ENCODE measurements at places on chromosomes 4 and X.
A peak's percentile ranks its signal among the peaks of the same experiment; 100 is the strongest.

DNA sequence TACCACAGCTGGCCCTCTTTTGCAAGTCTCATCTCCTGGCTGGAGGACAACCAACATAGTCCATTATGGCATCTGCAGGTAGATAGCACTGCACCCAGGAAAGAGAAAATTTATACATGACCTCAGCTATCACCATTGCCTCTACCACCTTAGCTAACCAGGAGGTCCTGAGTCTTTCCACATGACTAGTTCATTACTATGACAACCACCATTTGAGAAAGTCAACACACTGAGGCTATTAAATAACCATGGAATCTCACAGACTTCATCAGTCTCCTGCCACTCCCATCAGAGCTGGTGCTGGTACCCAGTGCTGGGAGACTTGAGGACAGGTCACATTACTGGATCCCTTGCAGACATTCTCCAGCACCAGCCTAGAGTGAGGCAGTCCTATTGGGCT is 285.9 kb downstream of the GBA3 start:
- no peak overlapping the region for H3K27ac ChIP-seq
- no peaks in the 10 kb centered on the region for H3K36me3 ChIP-seq
- no peaks in the 10 kb centered on the region for H3K27me3 ChIP-seq
- no peak for DNase-seq

GRCh38 chr4:76943129-76943620 is 6.4 kb upstream of the SEPTIN11 start:
- H3K27ac ChIP-seq: no peak overlapping the region
- no peaks in the 10 kb centered on the region for H3K36me3 ChIP-seq
- no peaks in the 10 kb centered on the region for H3K27me3 ChIP-seq
- H3K4me1 ChIP-seq: peaks cover 2% of the 10 kb centered on the region

DNA sequence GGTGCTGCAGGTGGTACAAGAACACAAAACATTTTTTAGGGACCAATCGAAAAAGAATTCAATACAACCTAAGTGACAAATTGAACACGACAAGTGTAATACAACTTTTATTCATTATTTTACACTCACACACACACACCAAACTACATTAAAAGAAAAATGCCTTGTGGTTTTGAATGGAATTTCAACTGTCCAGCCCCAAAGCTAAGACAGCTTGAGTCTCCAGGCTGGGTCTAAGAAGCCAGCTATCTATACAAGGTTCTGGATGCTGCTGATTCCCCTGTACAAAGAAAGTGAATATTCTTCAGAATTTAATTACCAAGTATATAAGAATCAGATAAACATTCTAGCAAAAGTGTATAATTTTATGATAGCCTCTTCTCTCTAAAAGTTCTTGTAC is 118.2 kb downstream of the PPP3CA start:
- H3K4me1 ChIP-seq: no peaks in the 10 kb centered on the region
- no peak overlapping the region for H3K4me3 ChIP-seq
- DNase-seq: no peak
- H3K27ac ChIP-seq: no peak overlapping the region

DNA sequence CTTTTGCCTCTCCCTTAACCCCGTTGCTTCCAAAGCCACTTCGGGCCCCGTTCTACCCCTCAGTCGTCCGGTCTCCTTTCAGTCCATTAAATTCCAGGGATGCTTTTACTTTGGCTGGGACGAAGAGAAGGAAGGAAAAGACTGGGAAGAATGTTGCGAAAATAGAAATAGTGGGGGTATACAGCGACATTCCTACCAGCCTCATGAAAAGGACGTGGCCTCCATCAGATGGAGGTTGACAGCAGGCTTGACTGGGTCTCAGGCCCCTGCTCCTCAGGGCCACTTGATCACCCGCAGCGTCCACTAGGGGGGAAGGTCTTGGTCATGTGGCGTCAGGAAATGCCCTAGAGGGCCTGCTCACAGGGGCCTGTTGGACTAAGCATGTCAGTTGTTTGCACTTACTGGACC is 657 bp upstream of the ANKRD50 start:
- no peak overlapping the region for H3K27ac ChIP-seq
- H3K36me3 ChIP-seq: no peaks in the 10 kb centered on the region
- no peak for DNase-seq
- H3K4me3 ChIP-seq: peak overlapping the region; percentile 71
- no peaks in the 10 kb centered on the region for H3K27me3 ChIP-seq

DNA sequence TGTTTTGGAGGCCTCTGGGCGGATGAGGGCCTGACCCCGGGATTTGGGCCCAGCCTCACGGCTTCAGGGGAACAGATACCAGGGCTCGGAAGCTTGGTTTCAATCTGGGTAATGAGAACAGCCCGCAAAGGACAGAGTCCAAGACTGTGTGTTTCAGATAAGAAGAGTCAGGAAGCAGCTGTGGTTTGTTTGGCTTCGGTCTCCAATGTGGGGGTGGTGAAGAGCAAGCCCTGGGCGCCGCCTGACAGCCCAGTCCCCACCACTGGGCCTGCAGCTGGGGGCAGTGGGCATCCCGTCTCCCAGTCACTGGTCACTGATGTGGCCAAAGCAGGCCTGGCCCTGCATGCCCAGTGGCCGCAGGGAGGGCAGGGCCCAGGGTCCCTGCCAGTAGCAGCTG is 9.1 kb downstream of the WFS1 start:
- no peak overlapping the region for H3K27ac ChIP-seq
- no peak for DNase-seq
- no peak overlapping the region for H3K4me3 ChIP-seq
- H3K36me3 ChIP-seq: no peaks in the 10 kb centered on the region
- H3K27me3 ChIP-seq: no peaks in the 10 kb centered on the region
- no peaks in the 10 kb centered on the region for H3K4me1 ChIP-seq

GRCh38 chrX:148960060-148960459 is 459.6 kb downstream of the AFF2 start:
- no peak overlapping the region for H3K27ac ChIP-seq
- H3K36me3 ChIP-seq: no peaks in the 10 kb centered on the region
- H3K4me3 ChIP-seq: no peak overlapping the region
- H3K4me1 ChIP-seq: no peaks in the 10 kb centered on the region

- H3K27me3 ChIP-seq: no peaks in the 10 kb centered on the region
- H3K4me3 ChIP-seq: no peak overlapping the region
- no peak for DNase-seq
- no peaks in the 10 kb centered on the region for H3K36me3 ChIP-seq
- no peak overlapping the region for H3K27ac ChIP-seq
Observed at GRCh38 chr4:148397771-148398170, 44.4 kb downstream of the NR3C2 start.

- no peaks in the 10 kb centered on the region for H3K27me3 ChIP-seq
- no peak overlapping the region for H3K4me3 ChIP-seq
- H3K4me1 ChIP-seq: no peaks in the 10 kb centered on the region
- DNase-seq: no peak
Observed at GRCh38 chrX:130539721-130540321, 138.0 kb downstream of the RBMX2 start.

- no peak overlapping the region for H3K4me3 ChIP-seq
- peaks cover 7% of the 10 kb centered on the region for H3K27me3 ChIP-seq
- peaks cover 9% of the 10 kb centered on the region for H3K4me1 ChIP-seq
- H3K27ac ChIP-seq: no peak overlapping the region
- DNase-seq: no peak
Observed at GRCh38 chr4:71184195-71184781, 154.5 kb upstream of the SLC4A4 start.

DNA sequence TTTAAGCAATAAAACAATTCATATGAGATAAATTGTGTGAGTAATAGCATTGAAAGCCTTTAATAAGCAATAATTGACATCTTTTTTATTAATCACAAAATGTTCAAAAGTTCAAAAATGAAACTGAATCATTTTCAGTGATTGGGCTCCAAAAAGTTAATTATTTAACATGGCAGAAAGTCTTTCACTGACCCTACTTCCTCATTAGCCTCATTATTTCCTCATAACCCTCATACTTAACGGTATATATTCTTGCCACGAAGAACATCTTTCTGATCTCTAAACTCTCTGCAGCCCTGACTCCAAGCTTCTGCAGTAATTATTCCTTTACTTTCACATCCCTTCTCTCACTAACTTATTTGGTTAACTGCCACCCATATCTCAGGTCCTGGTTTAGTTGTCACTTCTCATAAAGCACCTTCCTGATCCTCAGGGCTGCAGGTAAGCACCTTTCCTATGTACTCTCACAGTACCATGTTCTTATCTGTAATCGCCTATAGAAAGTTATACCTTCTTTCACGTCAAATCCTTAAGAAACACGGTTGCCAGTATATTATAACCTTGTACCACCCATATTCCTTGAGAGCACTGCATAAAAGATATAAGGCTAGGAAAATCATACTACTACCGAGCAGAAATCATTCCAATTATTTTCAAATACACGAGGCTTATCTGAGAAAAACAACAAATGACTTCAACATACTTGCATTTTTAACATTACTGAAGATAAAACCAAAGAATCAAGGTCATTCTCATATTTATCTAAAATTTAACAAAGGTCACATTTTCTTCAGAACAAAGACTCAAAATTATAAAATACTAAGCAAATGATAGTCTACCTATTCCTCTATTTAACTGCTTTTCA is 72.2 kb downstream of the PPP3CA start:
- H3K4me1 ChIP-seq: no peaks in the 10 kb centered on the region
- H3K27me3 ChIP-seq: no peaks in the 10 kb centered on the region
- no peak for DNase-seq
- H3K36me3 ChIP-seq: no peaks in the 10 kb centered on the region
- H3K27ac ChIP-seq: no peak overlapping the region

GRCh38 chrX:70970482-70970995 is 39.6 kb upstream of the SLC7A3 start:
- no peaks in the 10 kb centered on the region for H3K27me3 ChIP-seq
- H3K27ac ChIP-seq: no peak overlapping the region
- H3K4me3 ChIP-seq: no peak overlapping the region

DNA sequence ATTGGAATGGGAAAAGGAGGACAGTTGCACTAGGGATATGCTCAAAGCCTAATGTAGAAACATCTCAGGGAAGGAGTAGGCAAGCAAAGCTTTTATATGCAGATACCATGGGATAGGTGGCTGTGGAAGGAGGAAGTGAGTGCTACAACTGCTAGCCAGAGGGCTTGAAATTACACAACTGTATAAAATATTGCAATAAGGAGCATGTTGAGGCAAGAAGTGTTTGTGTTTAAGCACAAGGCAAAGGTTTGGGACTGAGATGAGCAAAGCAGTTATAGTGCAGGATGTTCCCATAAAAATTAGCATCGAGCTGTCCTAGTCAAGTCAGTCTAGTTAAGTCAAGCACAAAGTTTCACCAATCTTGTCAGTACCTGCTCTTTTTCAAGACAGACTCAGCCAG is 35.6 kb upstream of the DCAF8L1 start:
- H3K36me3 ChIP-seq: no peaks in the 10 kb centered on the region
- no peaks in the 10 kb centered on the region for H3K4me1 ChIP-seq
- H3K27me3 ChIP-seq: no peaks in the 10 kb centered on the region
- no peak for DNase-seq

- H3K36me3 ChIP-seq: no peaks in the 10 kb centered on the region
- H3K4me1 ChIP-seq: no peaks in the 10 kb centered on the region
- no peak for DNase-seq
Observed at GRCh38 chrX:134647477-134647877, 10.8 kb downstream of the PLAC1 start.

DNA sequence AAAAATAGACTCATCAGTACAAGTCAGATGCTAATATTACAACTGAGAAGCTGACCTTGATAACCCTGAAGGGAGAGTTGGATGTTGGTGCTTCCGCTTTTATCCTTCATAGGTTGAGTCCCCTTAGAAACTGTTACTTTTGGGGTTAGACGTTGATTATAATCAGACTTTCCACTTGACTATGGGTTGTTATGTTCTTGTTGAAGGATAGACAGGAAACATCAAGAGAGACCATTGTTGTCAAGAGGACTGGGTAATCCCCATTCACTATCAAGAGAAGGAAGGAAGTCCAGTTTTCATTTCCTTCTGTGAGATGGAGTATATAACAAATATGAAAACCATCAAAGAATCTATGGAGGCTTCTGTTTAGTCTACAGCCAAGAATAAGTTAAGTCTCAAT is 229.9 kb upstream of the AFF2 start:
- H3K36me3 ChIP-seq: no peaks in the 10 kb centered on the region
- H3K27me3 ChIP-seq: no peaks in the 10 kb centered on the region
- no peak overlapping the region for H3K27ac ChIP-seq
- DNase-seq: no peak

- no peak overlapping the region for H3K4me3 ChIP-seq
- no peaks in the 10 kb centered on the region for H3K27me3 ChIP-seq
- no peaks in the 10 kb centered on the region for H3K4me1 ChIP-seq
- no peak overlapping the region for H3K27ac ChIP-seq
Observed at GRCh38 chr4:77349796-77350195, 192.8 kb downstream of the CCNG2 start.

DNA sequence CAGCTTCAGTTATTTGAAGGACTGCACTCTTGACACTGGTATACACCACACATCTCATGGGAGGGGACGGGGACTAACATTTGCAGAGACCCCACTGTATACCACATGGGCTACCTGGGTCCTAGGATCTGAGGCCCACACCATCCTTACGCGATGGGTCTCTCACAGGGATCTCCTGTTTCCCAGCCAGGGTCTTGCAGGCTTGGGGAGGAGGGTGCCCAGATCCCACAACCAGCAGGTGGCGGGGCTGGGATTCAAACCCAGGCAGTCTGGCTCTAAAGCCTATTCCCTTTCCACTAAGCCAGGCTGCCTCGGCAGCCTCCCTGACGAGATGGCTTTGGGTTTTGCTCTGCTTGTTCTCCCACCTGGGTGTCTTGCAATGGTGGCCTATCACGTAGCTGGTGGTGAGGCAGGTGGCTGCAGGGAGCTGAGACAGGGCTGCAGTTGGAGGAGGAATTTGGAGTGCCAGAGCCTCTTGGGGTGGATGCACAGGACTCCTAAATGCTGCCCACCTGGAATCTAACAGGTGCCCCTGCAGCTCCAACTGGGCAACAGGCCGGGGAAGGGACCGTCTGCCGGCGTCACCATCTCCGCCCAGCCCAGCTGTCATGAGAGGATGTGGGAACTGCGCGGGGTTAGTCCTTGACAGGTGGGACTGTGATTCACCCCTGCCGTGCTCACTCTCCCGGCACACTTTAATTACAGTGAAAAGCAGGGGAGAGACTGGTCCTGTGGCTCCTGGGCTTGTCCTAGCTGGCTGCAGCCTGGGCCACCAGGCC is 110.7 kb downstream of the PSAPL1 start:
- H3K36me3 ChIP-seq: no peaks in the 10 kb centered on the region
- no peaks in the 10 kb centered on the region for H3K4me1 ChIP-seq
- DNase-seq: no peak
- H3K4me3 ChIP-seq: no peak overlapping the region
- H3K27me3 ChIP-seq: peaks cover 44% of the 10 kb centered on the region

- H3K36me3 ChIP-seq: no peaks in the 10 kb centered on the region
- H3K27me3 ChIP-seq: no peaks in the 10 kb centered on the region
- no peak for DNase-seq
- H3K27ac ChIP-seq: no peak overlapping the region
- no peak overlapping the region for H3K4me3 ChIP-seq
Observed at GRCh38 chr4:116272336-116272735, 813.0 kb downstream of the TRAM1L1 start.

DNA sequence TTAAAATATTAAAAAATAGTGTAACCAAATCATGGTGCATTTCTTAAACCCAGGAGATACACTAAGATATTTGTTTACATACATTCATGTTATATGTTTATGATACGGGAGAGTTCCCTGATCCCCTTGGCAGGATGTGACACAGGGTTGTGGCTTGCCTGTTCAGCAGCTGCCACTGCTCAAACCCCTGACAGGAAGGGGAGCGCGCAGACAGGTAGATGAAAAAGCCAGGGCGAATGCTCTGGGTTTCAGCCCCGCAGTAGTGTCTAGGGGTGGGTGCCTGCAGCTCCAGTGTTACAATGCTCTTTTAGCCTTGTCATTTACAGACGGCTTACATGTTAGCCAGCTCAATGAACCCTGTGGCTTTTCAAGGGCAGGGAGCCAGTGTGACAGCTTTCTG is 1343.8 kb upstream of the IGFBP7 start:
- H3K27me3 ChIP-seq: no peaks in the 10 kb centered on the region
- H3K4me3 ChIP-seq: no peak overlapping the region
- H3K27ac ChIP-seq: no peak overlapping the region
- no peaks in the 10 kb centered on the region for H3K36me3 ChIP-seq
- H3K4me1 ChIP-seq: no peaks in the 10 kb centered on the region

All from T-cell (primary cell).